B cell (primary cell): ENCODE measurements at places on chromosomes 12 and 14. TPM values are rescaled to one million over a fixed set of nuclear protein-coding genes. Genes with fewer than 3 reads are reported as not detected.

DNA sequence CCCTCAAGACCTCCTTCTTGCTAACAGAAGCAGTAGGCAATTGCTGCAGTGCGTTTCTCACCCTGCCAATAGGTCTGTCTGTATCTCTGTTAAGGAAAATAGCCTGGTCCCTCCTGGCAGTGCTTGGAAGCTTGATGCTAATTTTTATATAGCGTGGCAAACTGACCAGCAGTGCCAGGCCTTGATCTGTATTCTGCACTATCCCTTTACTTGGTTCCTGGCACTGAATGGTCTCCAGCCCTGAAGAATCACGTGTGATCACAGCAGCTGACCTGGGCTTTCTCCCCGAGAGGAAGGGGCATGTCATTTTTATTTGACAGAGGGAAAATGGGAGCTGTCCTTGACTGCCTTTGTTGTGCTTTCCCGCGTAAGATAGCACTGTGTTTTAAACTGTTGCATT lies 48.7 kb upstream of the TRAF3 start:
- DNase-seq, result no peak
- no peak overlapping the region for H3K4me3 ChIP-seq
- no peaks in the 10 kb centered on the region for H3K4me1 ChIP-seq
- peaks cover 1% of the 10 kb centered on the region for H3K36me3 ChIP-seq
- H3K27ac ChIP-seq, result no peak overlapping the region
- H3K27me3 ChIP-seq, result no peaks in the 10 kb centered on the region

DNA sequence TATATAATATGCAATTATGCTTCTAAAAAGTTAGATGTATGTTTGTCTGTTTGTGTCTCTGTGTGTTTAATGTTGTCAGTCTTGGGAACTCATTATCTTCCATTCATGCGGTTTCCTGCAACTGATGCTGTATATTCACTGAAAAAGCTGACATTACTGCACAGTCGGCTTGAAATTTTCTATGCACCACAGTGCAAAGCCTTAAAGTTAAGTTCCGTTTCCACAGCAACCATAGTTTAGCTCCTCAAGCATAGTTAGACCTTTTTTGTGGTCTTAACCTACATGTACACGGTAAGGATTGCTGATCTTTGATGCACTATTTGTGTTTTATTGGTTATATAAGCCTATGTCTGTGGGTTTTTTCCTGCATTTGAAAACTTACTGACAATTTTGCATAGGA lies 309.4 kb downstream of the KCNC2 start:
- no peak for DNase-seq
- H3K27me3 ChIP-seq, result no peaks in the 10 kb centered on the region
- no peak overlapping the region for H3K27ac ChIP-seq
- no peak overlapping the region for H3K4me3 ChIP-seq
- no peaks in the 10 kb centered on the region for H3K4me1 ChIP-seq
- no peaks in the 10 kb centered on the region for H3K36me3 ChIP-seq

GRCh38 chr12:6970096-6970527 lies 352 bp downstream of the PHB2 start:
- DNase-seq, result no peak
- peak overlapping the region; percentile 98 for H3K4me3 ChIP-seq
- H3K27ac ChIP-seq, result peak overlapping the region; percentile 93
- no peaks in the 10 kb centered on the region for H3K27me3 ChIP-seq
- H3K4me1 ChIP-seq, result peaks cover 30% of the 10 kb centered on the region
- no peaks in the 10 kb centered on the region for H3K36me3 ChIP-seq

DNA sequence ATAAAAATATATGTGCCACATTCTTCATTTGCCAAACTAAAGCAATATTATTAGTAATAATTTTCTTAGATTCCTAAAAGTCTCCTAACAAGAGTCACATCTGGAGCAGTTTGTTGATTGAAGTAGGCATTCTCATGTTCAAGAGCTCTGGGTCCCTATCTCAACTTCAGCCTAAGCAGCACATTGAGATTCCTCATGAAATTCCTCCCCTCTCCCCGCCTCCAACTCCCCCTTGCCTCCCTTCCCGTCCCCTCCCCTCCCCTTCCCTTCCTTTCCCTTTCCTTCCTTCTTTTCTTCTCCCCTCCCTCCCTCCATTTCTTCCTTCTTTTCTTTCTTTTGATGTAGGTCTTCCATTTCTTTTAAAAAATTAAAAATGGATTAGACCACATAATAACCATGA lies 48.7 kb upstream of the NAV3 start:
- H3K36me3 ChIP-seq, result no peaks in the 10 kb centered on the region
- H3K27ac ChIP-seq, result no peak overlapping the region

GRCh38 chr12:56632701-56633467 lies 2.8 kb upstream of the BAZ2A start:
- H3K36me3 ChIP-seq, result no peaks in the 10 kb centered on the region
- peak; percentile 34 for DNase-seq
- no peaks in the 10 kb centered on the region for H3K27me3 ChIP-seq
- peak overlapping the region; percentile 40 for H3K4me3 ChIP-seq

DNA sequence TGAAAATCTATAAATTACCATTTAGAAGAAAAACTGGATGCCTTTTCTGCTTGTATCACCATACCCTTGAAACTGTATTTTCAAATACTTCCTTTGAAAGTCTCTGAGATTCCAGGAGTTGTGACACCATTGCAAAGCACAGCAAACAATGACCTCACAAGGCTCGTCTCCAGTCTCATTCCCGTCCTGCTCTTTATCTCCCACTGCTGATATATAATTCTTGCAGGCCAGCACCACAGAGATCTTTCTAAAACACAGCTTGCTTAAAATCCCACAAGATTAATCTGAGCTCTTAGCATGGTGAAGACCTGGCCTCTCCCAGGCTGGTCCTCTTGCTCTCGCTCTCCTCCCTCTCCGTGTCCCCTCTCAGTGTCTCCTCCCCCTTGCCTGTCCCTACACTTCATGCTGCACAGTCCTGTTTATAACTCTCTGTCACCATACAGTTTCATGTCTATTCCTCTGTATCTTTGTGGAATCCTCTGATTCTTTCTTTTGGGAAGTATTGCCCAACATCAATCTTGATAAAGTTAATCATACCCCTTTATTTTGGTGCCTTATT lies 51.8 kb downstream of the ZFYVE21 start:
- no peaks in the 10 kb centered on the region for H3K4me1 ChIP-seq
- no peaks in the 10 kb centered on the region for H3K27me3 ChIP-seq
- no peak for DNase-seq
- H3K27ac ChIP-seq, result no peak overlapping the region

The LRRK2 gene
- 56.5 and 60.2 TPM in 2 replicates for total RNA-seq

The NPFF gene
- not detected in 2 replicates for total RNA-seq

The DEPDC4 gene
- total RNA-seq, result 0.36 and 1.2 TPM in 2 replicates
